NCI-H748 treated with DMSO at 0.1 percent for 48 hours (cell line): ENCODE measurements at places on chromosomes 3 and 15.

GRCh38 chr3:176741664-176742047 lies 455.6 kb downstream of the TBL1XR1 start:
- no peak for DNase-seq

DNA sequence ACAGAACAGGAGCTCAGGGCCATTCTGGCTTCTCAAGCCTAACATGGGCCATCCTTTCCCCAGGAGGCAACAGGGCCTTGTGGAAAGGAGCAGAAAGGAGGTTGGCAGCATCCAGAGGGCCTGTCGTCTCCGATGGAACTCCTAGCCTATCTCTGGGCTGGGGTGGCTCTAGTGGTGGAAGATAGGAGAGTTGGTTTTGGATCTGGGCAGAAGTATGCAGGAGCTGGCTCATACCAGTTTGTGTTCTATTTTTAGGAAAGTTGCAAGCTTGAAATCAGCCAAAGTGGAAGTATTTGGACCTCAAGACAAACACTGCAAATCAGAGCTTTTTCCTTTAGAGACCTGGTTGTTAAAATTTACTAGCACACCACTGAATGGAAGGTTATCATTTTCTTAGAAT lies 35.4 kb upstream of the XCR1 start:
- no peak for DNase-seq

- no peak for DNase-seq
Observed at GRCh38 chr3:56753206-56753820, 48.4 kb downstream of the ARHGEF3 start.

- DNase-seq = no peak
Observed at GRCh38 chr3:48187579-48188265, 495 bp downstream of the CDC25A start.

DNA sequence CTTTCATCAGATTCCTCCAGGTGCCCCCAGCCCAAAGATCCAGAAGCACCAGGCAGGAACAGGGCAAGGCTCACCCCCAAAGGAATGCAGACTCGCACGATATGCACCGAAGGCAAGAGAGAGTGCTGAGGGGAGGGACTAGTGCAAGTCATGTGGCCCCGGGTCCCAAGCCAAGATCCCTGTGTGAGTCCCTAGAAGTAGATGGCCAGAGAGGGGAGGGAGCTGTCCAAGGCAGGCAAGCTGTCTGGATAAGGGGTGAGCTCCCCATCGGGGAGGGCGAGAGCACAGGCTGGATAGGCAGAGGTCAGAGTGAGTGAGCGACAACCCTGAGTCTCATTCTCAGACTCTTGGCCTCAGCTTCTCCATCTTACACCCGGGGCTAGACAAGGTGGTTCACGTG lies 171.5 kb upstream of the LINGO1 start:
- no peak for DNase-seq
